Vagina (tissue), 2 donors: ENCODE measurements at places on chromosomes 13 and 19.

DNA sequence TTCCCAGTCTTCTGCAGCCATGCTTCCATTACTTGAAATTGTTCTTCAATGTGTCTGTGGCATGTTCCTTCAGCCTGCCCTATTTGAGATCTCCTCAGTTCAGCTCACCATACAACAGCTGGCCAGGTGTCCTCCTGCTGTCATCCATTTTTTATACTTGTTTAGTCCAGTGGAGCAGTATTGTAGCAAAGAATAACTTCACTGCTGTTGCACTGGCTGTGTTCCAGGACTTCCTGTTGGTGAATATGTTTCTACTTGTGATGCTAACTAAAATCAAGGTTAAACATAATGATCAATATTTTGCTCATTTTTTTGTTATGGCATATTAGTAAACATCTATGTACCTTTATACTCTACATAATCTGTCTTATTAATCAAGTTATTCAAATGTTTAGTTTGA lies 1394.1 kb downstream of the PCDH9 start:
- DNase-seq = no peak

- no peak for DNase-seq
These were observed 40.5 kb upstream of the CEACAM8 start for GRCh38 chr19:42635233-42635539.

DNA sequence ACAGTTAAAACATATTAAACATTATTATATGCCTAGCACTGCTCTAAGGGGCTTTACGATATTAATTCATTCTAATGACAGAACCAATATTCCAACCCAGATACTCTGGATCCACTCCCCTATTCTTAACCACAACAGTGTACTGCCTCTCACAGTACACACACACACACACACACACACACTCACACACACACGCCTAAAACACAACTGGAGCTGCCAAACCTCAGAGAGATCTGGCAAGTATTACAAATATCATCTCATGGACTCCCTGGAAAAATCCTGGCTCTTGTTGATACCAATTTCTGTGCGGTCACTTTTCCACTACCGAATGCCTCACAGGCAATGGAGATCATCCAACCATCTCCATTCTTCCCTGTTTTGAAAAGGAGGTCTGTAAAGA lies 1.3 kb downstream of the ZNF780A start:
- no peak for DNase-seq

- no peak for DNase-seq
These were observed 9.4 kb downstream of the SAMD4B start for GRCh38 chr19:39351537-39352064.

- DNase-seq = no peak
These were observed 600 bp downstream of the UBE2S start for GRCh38 chr19:55406826-55407549.

DNA sequence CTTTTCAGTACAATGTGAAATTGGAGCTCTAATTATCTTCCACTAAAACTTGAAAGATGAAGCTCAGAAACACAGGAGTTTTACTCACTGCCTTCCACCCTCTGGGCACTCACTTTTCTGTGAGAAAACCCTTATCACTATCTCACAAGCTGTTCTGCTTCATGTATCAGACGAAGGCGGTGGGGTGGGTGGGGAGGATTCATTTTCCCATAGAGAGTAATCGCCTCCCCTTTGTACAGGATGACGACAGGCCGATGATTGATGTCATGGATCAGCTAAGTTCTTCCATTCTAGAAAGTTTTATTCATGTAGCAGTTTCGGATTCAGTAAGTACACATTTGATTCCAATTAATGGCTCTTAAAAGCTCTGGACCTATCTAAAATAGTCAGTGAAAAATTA lies 139.9 kb downstream of the ZAR1L start:
- no peak for DNase-seq

DNA sequence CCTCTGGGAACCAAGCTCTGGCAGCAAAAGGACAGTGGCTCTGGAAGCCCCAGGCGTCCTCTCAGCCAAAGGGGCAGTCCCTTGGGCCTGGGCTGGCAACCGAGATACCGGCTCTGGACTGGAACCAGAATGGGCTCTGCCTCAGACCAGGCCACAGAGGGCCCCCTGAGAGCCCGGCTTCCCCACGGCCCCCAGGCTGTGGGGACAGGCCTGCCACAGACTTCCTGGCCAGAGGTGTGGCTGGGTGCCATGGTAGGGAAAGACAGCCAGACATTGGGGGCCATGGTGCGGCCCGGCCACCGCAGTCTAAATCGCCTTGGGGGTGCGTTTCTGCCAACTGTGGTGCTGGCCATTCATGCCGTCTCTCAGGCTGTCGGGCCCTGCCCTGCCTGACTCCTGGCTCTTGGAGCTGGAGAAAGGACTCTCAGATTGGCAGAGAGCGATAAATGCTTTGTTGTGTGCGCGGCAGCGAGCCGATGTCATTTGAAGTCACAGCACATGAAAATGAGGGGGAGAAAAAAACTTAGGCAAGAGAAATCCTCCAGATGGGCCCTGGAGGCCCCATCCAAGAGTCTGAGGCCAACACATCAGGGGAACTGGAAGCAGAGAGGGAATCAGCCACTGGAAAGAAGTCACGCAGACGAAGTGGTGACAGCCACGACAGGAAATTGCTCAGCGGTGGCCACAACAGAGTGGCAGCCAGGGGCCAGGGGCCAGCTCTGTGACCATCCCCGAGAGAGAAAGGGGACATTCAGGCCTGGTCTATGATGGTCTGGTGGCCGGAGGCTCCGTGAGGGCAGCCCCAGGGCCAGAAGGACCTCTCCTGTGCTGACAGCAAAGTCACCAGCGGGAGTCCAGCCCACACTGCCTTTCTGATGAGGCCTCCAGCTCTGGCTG lies 26.5 kb downstream of the SH3GL1 start:
- no peak for DNase-seq

GRCh38 chr19:15614507-15615379 lies at the start of gene CYP4F8:
Gene CYP4F8 (plus strand): TSS chr19:15615218. CDS start chr19:15615617, 399 bp downstream.
- peak; percentile 72 for DNase-seq

DNA sequence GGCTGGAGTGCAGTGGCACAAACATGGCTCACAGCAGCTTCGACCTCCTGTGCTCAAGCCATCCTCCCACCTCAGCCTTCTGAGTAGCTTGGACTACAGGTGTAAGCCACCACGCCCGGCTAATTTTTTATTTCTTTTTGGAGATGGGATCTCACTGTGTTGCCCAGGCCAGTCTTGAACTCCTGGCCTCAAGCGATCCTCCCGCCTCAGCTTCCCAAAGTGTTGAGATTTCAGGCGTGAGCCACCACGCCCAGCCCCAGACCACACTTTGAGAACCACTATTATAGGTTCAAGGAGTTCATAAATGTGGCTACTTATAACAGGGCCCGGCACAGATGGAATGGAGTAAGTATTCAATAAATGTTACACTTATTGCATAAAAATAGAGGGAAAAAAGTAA lies 3.3 kb upstream of the SCN1B start:
- DNase-seq = no peak
